ENCODE measurements at places on chromosomes 11 and 22.

GRCh38 chr11:31997955-31998354 is 92.9 kb upstream of the RCN1 start:
- no peak for DNase-seq

- DNase-seq, result no peak
These were observed 78.5 kb upstream of the PITPNB start for GRCh38 chr22:27997538-27997937.

GRCh38 chr22:19719050-19719482 is 4.3 kb upstream of the GP1BB start:
- DNase-seq, result no peak

DNA sequence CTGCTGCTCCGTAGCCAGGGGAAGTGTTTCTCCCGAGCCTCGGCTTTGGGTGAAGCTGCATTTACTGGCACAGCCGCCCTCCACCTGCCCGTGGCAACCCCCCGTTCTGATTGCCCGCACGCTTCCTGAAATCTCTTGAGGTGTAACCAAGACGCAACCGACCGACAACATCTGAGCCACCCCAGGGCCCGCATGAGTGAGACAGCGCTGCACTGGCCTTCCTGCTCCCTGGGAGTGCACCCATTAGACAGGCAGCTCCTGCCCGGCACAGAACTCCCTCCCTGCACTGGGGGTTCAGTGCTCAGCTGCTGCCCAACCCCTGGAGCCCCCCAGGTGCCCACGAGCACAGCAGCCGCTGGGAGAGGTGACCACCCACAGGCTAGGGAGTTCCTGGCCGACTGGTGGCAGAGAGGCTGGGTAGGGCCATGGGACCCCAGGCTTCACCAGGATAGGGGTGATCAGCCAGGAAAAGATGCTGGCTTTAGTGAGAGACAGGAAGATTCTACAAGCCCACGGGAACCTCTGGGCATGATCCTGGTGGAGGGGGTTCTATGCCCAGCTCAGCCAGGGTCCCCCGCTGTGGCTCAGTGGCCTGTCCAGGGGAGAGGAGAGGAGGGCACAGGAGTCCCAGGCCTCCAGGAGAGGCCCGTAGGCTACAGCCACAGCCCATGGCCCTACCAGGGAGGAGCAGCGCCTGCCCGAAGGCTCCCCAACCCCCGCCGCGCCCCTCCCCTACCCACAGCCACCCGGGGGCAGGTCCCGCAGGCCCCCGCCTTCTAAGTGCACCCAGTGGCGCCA is 14.6 kb downstream of the PLXNB2 start:
- DNase-seq, result no peak
